ENCODE measurements at places on chromosomes 7 and 10.

GRCh38 chr10:97685395-97685958 is 1.6 kb downstream of the AVPI1 start:
- DNase-seq, result no peak

DNA sequence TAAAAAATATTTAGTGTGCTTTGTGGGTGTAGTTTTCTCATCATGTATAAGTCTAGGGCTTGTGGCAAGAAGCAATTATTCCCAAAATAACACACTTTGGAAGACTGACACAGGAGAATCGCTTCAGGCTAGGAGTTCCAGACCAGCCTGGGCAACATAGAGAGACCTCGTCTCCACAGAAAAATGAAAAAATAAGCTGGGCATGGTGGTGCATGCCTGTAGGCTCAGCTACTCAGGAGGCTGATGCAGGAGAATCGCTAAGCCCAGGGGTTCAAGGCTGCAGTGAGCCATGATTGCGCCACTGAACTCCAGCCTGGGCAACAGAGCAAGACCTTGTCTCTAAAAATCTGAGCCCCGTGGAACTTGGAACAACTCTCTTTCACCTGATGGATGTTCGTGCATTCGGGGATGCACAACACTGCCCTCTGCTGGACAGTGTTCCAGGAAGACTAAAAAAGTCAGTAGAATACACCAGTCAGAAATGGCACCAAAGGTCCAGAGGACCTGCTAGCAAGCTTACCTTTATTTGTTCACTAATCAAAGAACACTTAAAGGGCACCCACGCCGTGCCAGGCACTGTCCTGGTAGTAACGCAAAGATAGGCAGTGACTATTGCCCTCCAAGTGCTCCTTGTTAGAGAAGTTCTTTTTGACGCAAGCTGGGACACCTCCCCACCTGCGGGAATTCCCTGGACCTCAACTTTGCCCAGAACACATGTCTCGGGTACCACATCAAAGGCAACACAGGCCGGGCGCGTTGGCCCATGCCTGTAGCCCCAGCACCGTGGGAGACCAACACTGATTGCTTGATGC is 81.9 kb upstream of the CALN1 start:
- no peak for DNase-seq

DNA sequence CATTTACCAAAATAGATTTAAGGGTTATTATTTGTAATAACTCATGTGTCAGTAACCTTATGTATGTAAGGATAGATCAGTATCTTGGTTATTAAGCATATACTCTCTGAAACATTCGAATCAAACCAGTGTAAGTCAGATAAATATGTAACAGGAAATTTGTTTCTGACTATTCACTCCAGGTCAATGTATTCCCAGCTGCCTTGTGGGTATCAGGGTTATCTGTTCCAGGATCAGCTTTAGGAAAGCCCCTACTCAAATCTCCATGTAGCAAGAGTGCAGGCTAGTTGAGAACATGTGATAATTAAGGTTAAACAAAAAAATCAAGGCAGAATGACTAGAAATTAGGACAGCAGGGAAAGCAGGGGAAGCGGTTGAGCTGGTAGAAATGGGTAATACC is 201.7 kb downstream of the AUTS2 start:
- no peak for DNase-seq

GRCh38 chr7:85104432-85105205 is 82.2 kb downstream of the SEMA3D start:
- DNase-seq, result no peak

DNA sequence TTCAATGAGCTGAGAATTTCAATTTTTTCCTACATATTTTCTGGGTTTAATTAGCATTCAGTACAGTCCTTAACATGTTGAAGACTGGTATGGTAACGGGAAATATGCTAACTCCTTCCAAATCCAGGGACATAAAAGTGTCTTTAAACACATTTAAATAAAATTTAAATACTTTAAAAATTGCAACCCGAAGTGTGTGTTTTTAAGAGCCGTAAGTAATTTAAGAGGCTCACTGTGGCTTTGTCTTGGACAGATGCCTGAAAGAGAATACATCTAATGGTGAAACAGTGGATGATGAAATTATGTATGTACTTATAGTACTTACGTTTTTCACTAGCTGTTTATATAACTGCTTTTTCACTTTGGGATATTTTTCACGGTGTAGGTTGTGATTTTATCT is 687.3 kb upstream of the CELF2 start:
- DNase-seq, result no peak

DNA sequence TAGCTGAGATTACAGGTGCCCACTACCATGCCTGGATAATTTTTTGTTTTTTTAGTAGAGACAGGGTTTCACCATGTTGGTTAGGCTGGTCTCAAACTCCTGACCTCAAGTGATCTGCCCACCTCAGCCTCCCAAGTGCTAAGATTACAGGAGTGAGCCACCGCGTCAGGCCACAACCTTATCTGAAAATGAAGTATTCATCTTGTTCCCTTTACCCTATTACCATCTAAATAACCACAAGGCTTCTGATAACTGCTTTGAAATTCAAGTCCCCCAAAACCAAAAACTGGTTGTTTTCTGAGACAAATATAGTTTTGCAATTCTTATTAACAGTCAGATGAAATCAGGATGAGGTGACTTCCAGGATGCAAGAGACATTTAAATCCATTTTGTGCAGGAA is 2.4 kb downstream of the TCTN3 start:
- no peak for DNase-seq

- no peak for DNase-seq
These were observed 398.6 kb downstream of the GPAM start for GRCh38 chr10:111784946-111785465.

GRCh38 chr10:51244748-51245490 is 170.6 kb downstream of the PRKG1 start:
- no peak for DNase-seq

GRCh38 chr7:156026076-156026600 is 213.9 kb upstream of the SHH start:
- no peak for DNase-seq

GRCh38 chr7:34247468-34247867 is 342.1 kb downstream of the BMPER start:
- no peak for DNase-seq

GRCh38 chr10:59868696-59869593 is 37.4 kb downstream of the CCDC6 start:
- DNase-seq, result no peak

All from chondrocyte (in vitro differentiated cells).